Pericardium fibroblast (primary cell): ENCODE measurements at places on chromosomes 12 and 14. TPM values are rescaled to one million over a fixed set of nuclear protein-coding genes. Genes with fewer than 3 reads are reported as not detected.

The DUSP6 gene
- total RNA-seq: 23.7 and 46.2 TPM in 2 replicates

The LRCOL1 gene
- not detected in 2 replicates for total RNA-seq

The PTHLH gene
- total RNA-seq: 0.35 and 0.60 TPM in 2 replicates

The KRT4 gene
- not detected in 2 replicates for total RNA-seq

The ASIC1 gene
- total RNA-seq: 4.6 and 13.2 TPM in 2 replicates

The OR6C2 gene
- total RNA-seq: not detected in 2 replicates

The PTPRR gene
- total RNA-seq: 2.1 TPM in 1 of 2 replicates, not detected in the other

The KRT72 gene
- not detected in 2 replicates for total RNA-seq

The ARMH4 gene
- total RNA-seq: 1.6 and 3.9 TPM in 2 replicates

The PRH2 gene
- 2.3 TPM in 1 of 2 replicates, not detected in the other for total RNA-seq

The SLCO1B1 gene
- not detected in 2 replicates for total RNA-seq

The SPSB2 gene
- total RNA-seq: 5.5 and 12.3 TPM in 2 replicates

The CAPZA3 gene
- not detected in 2 replicates for total RNA-seq

The BBS10 gene
- total RNA-seq: 8.3 and 8.5 TPM in 2 replicates

The AKAP6 gene
- 0.35 and 0.85 TPM in 2 replicates for total RNA-seq

The ACSM4 gene
- not detected in 2 replicates for total RNA-seq
